Forelimb muscle (tissue), 1 donor: ENCODE measurements at places on chromosomes 5 and 9. TPM values are rescaled to one million over a fixed set of nuclear protein-coding genes. Genes with fewer than 3 reads are reported as not detected.

DNA sequence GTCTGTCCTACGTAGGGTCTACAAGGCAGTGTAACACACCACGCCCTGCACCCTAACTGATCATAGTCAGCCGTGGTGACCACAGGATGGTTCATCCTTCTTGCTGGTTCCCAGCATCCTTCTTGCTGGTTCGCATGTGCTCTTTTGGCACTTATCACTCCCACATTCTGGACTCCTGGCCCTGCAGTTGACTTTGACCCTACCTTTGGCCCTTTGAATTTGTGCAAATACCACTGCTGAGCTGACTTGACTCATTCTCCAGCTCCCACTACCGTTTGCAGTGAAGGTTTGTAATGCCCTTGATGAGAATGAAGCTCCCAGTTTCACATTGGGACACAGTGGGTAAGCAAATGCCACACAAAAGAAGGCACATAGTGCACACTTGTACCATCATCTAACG is 33.8 kb downstream of the PALM2AKAP2 start:
- DNase-seq, result no peak

- DNase-seq, result no peak
These were observed 4.7 kb upstream of the GLRX start for GRCh38 chr5:95826949-95827891.

- no peak for DNase-seq
These were observed 38.5 kb downstream of the APBA1 start for GRCh38 chr9:69633716-69634115.

DNA sequence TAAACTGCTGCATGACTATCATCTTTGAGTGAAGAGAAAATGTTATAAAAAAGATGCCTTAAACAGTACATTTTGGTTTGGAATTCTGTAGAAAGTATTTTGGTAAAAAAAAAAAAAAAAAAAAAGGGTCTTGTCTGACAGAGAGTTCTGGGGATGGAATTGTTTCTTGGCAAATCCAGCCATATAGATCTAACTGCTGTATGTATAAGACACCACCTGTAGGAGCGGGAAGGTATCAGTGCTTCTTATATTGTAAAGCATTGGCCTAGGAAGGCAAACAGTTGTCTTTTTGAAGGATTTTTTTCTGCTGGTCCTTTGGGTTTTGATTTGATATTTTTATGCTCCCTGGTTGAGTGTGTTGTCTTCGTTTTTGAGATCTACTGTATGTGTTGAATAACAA is 2.8 kb downstream of the PURA start:
- DNase-seq, result no peak

GRCh38 chr5:177325868-177326381 is 14.2 kb upstream of the MXD3 start:
- no peak for DNase-seq

GRCh38 chr9:34559624-34560455 is 29.7 kb downstream of the CNTFR start:
- no peak for DNase-seq

DNA sequence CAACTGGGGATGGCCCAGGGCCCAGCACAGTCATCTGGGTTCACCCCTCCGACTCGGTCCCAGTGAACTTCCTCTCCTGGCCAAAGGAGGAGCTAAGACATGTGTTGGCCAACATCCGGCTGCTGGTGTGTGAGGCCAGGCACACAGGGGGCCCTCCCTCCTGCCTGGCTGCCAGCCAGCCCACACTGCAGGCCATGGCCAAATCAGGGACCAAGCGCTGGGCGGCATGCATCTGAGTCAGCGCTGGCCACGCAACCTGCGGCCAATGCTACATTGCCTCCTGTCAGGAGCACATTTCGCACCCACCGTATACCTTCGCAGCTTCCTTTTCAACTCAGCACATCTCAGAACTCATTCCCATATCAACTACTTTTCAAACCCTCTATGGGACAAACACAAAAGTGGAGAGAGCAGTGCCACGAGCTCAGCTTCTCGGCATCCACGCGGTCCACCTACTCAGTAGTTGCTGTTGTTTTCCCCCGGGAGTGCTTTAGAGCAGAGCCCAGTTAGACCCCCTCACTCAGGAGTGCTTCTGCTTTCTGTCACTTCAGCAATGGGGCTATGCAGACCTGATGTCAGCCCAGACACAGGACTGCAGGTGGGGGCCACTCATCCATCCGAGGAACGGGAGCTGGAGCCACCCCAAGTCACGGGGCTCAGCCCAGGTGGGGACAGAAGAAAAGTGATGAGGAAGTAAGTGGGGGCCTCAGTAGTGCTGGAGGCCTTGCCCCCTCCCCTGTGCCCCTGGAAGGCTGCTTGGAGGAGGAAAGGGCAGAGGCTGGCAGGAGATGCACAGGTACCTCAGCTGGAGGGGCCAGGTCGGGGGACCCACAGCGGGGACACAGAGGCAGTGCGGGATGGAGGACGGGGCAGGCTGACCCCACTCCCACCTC is 13.9 kb downstream of the NINJ1 start:
- no peak for DNase-seq

Gene TOR2A
- 8.1 TPM for polyA plus RNA-seq

Gene TAF11L7
- not detected for polyA plus RNA-seq

Gene SPATA31C1
- polyA plus RNA-seq, result 0.08 TPM

Gene GNA14
- polyA plus RNA-seq, result 3.6 TPM
